ENCODE measurements at places on chromosomes 7 and 10.

DNA sequence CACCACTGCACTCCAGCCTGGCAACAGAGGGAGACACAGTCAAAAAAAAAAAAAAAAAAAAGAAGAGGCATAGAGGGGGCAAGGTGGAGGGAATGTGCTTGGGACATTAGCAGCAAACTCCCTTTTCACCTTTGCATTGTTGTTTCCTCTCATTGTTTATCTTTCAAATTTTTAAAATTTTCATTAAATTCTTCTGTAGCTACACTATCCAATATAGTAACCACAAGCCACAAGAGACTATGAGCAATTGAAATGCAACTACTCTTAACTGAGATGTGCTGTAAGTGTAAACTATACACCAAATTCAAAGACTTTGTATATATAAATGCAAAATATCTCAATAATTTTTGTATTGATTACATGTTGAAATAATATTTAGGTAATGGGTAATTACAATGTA, 43.4 kb downstream of the EBLN1 start:
- DNase-seq: no peak

DNA sequence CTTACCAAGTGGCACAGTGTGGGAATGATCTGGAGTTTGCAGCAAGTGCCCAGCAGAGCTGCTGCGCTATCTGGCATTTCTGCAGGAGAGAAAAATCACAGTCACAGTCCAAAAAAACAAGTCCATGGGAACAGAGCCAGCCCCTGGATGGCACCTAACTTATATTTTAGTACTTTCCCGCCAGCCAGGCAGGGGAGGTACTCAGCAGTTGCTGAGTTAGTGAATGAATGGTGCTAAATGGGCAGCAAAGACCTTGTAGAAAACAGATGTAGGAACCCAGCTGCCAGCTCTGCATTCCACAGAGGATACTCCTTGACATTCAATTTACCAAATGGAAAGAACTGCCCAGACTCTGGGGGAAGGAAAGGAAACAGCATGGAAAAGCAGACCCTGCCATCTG, 54.5 kb downstream of the GSDME start:
- no peak for DNase-seq

- no peak for DNase-seq
Observed at GRCh38 chr10:125015356-125015944, 73.5 kb downstream of the ZRANB1 start.

- DNase-seq: no peak
Observed at GRCh38 chr7:47715631-47716068, 133.7 kb upstream of the TNS3 start.

GRCh38 chr10:84004221-84004620, 135.1 kb upstream of the GHITM start:
- no peak for DNase-seq

DNA sequence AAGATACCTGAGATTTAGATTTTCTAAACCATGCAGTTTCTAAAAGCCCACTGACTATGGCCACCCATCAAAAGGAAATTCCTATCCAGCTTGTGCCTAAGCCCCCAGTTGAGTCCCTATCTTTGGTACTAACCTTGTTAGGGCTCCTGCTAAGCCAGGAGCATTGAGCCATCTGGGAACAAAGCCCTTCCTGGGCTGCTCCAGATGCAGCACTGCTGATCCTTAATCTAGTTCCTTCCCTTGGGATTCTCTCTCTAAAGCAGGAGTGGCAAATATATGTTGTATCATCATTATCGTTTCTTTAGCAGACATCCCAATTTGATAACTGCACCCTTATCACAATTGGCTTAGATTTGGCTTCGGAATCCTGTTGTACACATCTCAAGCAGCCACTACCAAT, 24.7 kb upstream of the PDLIM1 start:
- DNase-seq: no peak

GRCh38 chr7:107213945-107214344, 45.1 kb downstream of the HBP1 start:
- DNase-seq: no peak

DNA sequence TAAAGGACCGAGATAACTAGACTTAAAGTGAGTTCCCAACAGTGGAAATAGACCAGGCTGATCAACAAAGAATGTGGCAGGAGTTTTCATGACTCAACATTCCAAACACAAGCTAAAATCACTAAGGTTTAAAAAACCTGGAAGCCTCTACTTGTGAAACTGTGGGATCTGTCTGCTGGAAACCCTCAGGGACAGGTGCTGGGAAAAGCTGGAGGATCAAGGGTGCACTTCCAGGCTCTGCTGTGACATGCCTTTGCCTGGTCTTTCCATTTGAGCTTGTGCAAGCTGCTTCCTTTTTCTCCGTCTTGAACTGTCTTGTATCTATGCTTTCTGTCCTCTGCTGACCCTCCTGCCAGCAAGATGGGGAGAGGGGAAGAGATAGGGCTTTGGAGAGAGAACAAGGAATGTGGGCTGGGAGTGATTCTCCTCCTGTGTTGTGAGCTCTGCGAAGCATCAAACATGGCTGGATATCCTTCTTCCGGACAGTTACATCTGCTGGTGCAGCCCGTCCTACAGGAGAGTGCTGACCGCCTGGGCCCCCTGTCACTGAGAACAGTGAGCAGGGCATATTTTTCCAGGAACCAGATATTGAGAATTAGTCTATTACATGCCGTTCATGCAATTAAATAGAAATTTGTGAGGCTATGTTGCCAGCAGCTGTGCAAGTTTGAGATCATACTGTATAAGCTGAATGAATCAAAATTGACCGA, 25.5 kb downstream of the ARHGAP22 start:
- no peak for DNase-seq

DNA sequence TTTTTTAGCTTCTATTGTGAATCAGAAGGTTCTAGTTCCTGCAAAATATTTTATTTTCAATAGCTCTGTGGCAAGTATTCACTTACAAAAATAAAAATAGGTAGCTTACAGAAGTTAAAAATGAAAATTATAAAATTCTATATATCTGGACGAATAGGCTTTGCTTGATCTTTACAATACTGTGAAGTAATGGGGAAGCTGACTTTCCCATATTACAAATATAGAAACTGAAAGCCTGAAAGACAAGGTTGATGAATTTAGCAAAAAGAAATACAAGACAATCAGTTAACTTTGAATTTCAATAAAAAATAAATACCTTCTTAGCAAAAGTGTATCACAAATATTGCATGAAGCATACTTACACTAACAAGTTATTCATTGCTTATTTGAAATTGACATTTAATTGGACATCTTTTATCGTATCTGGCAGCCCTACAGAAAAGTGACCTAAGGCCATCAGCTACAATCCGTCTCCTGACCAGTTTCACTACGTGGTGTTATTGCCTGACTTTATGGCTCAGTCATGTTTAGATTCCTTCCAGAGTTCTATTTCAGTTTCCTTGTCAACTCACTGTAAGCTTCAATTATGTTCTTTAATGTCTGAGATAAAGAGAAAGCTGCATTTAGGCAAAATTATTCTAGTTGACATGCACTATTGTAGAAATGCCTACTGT, 310.5 kb upstream of the HGF start:
- no peak for DNase-seq

GRCh38 chr7:38703093-38703492, 71.9 kb upstream of the AMPH start:
- no peak for DNase-seq

GRCh38 chr7:100431286-100431735, 1.7 kb downstream of the MEPCE start:
- no peak for DNase-seq

DNA sequence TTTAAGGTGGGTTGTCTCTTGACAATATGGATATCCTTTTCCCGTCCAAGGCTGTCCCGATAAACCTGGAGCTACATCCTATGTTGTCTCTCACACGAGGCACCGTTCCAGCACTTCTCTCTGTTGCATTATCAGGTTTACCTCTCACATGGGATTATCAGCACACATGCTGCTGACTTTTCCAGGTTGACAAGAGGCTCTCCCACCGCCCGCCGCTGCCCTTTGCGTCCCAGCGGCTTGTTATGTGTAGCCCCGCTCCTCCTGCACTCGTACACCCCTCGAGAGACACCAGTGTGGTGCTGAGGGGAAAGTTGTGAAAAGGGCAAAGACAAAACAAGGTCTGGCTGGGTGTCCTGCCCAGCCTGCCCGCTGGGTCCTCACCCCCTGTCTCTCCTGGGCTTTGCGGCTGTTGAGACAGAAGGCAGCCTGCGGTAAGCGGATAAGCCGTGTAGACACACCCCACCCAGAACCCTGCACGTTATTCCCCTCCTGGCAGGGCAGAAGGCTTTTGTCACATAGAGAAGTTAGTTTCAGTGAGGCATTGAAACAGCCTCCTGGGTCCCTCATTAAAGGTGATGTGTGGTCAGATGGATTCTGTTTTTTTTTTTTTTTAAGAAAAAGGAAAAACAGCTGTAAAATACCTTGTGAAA, 38.7 kb downstream of the UBE3C start:
- DNase-seq: no peak

- no peak for DNase-seq
Observed at GRCh38 chr10:24894309-24894708, 58.1 kb downstream of the PRTFDC1 start.

GRCh38 chr7:14321947-14322346, 332.5 kb upstream of the ETV1 start:
- DNase-seq: no peak

GRCh38 chr10:61899069-61899531, 2.4 kb upstream of the ARID5B start:
- peak; percentile 41 for DNase-seq

DNA sequence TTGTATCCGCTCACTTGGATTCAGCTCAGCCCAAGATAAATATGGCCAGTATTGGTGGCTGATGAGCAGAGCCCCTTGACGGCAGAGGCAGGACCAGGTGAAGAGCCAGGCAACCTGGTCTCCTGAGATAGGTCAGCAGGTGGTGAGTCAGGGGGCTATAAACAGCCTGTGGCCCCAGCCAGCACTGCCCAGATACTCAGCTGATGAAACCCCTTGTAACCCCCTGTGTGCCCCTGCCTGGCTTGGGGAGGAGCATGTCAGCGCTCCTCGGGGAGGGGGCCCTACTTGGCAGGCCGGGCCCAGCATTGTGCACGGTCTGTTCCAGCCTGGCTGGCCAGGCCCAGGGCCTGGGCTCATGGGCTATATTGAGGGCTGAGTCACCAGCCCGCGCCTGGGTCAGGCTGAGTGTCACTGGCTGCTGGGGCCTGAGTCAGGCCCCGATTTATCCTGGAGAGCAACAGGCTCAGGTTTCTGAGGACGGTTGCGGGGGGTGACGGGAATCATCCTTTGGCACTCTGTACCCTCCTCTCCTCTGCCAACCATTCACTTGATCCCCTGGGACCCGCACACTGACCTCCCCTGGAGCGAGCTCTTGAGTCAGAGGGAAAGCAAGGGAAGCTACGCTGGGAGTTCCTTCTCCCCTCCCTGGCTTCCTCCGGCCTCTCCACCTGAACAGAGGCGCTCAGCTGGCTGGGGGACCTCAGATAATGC, 2.8 kb upstream of the FLNC start:
- no peak for DNase-seq

DNA sequence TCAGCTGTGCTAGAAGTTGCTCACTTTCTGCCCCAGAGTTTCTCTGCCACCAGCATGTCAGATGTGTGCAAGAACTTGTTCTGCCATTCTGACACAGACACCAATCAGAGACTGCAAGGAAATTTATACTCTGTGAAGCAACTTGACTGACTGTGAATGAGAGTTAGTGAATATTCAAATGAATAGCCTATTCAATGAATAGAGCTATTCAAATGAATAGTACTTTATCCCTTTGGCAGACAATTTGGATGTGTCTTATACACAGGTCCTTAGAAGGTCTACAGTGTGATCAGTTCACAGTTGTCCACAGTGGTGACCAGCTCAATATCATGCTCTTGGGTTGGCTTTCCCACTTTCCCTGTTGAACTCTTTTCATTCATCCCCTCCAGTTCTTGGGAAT, 138.1 kb downstream of the MACC1 start:
- DNase-seq: no peak

- DNase-seq: no peak
Observed at GRCh38 chr10:67306588-67307205, 380.9 kb downstream of the LRRTM3 start.

GRCh38 chr10:30417301-30417700, 16.7 kb upstream of the MAP3K8 start:
- no peak for DNase-seq

- DNase-seq: no peak
Observed at GRCh38 chr10:95295031-95295755, 4.4 kb upstream of the PDLIM1 start.

Measured in fibroblast of skin of left quadriceps (primary cell).